ENCODE measurements at places on chromosomes 5 and 9. TPM values are rescaled to one million over a fixed set of nuclear protein-coding genes. Genes with fewer than 3 reads are reported as not detected.

Gene IFNB1
- total RNA-seq: not detected

Gene NMUR2
- total RNA-seq: not detected

DNA sequence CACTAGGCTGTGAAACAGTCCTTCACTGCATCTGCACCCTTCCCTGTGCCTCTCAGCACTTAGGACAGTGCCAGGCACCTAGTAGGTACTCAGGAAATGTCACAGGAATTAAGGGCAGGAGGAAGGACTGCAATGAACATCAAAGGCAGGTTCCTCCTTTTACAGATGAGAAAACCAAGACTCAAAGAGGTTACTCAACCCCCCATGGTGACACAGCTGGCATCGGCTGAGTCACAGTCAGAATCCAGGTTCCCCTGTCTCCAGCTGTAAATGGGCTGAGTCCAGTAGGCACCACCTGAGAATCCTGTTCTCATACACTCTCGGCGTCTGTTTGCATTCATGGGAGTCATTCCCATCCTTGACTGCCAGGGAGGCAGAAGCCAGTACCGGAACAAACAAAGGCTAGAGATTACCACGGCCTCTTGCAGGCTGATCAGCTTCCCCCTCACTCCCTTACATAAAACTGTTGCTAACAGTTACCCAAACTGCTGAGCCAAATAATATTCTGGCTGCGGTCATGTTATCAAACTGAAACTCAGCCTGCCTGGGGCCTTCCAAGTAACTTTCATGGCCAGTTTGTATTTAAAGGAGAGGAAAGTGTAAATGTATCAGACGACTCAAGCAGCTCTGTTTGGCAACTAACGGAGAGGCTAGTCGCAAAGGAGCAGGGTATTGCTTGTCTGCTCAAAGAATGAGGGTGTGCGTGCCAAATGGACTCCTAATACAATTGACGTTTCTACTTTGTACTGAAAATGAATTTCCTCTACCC, 201.7 kb downstream of the PAPPA start:
- DNase-seq: peak; percentile 60

DNA sequence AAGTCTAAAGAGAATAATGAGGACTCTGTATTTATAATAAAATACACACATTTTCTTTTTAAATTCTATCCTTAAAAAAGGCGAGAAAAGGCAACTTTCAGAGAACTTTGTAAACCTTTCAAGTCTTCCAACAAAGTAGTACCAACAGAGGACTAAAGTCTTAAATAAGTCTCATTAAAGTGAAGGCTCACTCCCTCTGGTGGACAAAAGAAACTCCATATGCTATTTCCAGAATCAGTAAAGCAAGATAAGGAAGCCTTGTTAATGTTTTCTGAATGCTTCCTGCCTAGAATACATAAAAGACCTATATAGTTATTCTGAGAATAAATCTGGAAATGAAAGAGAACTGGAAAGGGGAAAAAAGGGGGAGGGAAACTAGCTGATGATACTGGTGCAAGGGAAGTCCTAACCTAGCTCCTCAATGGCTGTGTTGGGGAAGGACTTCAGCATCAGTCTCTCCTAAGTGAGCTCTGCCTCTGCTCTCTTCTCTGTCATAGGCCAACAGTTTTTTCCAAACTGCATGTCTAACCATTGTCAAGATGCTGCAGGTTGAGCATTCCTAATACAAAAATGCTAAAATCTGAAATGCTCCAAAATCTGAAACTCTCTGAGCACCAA, 7.2 kb downstream of the HMGCS1 start:
- no peak for DNase-seq

Gene RGS7BP
- total RNA-seq: 2.4 TPM

Gene ZBED3
- total RNA-seq: 4.3 TPM

Gene TNFSF8
- total RNA-seq: 0.22 TPM

Gene OBP2B
- not detected for total RNA-seq

DNA sequence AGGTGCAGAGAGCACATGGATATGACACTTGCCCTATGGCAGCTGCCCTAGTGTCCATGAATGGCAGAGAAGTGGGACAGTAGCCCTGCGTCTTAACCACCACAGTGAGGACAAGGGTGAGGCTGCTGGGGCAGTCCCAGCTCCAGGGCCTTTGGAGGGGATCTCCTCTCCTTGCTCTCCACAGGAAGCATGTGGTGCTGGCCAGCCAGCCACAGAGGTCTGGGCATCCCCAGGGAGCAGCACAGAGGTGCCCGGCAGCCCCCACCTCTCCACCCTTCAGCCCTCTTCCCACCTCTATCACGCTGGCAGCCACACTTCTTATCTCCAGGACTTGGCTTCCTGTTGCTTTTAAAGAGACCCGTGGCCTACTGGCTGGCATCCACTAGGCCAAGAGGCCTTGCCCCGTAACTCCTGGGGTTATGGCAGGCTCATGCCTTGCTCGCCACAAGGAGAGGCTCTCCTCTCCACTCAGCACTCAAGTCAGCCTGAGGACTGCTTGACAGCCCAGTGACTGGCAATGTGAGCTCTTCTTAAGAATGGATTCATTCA, 21.9 kb downstream of the CSF2 start:
- peak; percentile 32 for DNase-seq

GRCh38 chr5:142569905-142570304, 116.0 kb downstream of the FGF1 start:
- DNase-seq: no peak

- no peak for DNase-seq
These were observed 93.9 kb downstream of the EFNA5 start for GRCh38 chr5:107576736-107577393.

DNA sequence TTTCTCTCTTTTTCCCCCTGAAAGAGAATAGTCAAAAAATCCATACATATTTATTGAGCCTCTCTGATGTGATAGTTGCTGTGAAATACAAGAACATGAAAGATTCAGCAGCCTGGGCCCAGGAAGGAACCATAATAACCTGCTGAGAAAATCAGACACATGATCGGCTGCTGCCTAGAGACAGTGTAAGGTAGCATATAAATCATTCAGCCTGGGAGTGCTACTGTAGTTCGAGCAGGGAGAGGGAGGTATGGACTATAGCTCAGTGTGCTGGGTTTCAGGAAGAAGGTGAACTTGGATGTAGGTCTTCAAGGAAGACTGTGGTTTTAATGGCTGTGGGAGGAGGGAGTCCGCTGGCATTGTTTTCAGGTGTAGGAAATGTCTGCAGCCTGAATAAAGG, 469.1 kb downstream of the RAB3C start:
- DNase-seq: no peak

DNA sequence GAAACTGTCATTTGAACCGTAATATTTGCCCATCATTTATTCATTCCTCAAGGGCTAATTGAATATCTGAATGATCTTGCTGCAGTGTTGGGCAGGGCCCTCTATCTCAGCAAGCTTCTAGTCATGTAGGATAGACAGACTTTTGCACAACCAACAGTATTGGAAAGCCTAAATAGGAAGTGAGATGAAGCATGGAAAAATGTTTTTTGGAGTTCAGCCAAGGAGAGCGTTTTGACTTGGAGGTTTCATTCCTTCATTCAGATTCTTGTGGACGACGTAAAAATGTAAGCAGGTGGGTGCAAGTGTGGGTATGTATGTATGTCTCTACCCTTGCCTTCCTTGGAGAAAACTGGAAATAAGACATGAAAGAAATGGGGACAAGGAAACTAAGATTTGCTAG, 15.5 kb downstream of the DAPK1 start:
- DNase-seq: no peak

Gene DTWD2
- total RNA-seq: 13.1 TPM

Gene RNF44
- 10.7 TPM for total RNA-seq

GRCh38 chr9:90921104-90921503, 119.5 kb downstream of the SYK start:
- peak; percentile 71 for DNase-seq

DNA sequence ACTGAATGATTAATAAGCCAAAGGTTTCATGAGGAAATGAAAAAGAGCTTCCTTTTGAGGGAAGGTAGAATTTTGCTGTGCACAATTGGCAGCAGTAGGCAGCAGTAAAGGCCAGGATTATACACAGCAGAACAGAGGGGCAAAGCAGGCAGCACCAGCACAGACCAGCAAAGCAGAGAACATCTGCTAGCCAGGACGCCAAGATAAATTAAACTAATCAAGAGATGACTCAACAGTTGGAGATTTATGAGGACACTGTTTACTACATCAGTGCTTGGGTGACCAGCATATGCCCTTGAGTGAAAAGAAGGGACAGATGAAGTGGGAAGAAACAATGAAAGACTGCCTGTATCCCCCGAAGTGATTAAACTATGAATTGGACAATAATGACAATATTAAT, 871.4 kb upstream of the CDH10 start:
- DNase-seq: no peak

DNA sequence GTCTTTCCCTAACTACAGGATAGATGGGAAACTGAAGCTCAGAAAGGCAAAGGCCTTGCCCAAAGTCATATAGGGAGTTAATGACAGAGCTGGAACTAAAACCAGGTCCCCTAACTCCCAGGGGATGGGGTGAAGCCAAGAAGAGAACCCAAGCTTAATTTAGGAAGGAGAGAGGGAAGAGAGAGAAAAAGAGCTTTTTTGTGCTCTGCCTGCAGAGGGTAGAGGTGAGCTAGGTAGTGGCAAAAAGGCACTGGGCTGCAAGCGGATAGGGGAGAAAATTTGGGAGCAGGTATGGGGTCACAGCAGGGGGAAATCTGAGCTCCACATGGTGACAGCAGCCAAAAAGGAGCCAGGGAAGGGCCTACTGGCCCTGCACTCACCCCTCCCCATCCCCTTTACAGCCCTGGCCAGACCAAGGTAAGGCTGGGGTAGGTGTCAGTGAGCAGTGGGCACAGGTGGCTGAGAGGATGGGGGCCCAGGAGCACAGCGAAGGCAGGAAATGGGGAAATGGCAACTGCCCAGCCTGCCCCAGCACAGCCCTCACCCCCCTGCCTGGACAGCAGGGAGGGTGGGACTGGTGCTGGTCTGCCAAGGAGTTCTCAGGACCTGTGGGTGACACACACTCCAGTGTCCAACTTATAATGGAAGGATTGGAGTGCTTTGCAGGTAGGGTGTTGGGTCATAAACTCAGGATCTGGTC, 3.3 kb downstream of the ENHO start:
- no peak for DNase-seq

GRCh38 chr9:34554211-34555001, 31.6 kb upstream of the ENHO start:
- no peak for DNase-seq

GRCh38 chr5:119808474-119808873, 179.1 kb downstream of the FAM170A start:
- no peak for DNase-seq

Gene PLPPR1
- not detected for total RNA-seq

GRCh38 chr5:6941631-6942030, 228.4 kb downstream of the TENT4A start:
- no peak for DNase-seq
